ENCODE measurements at places on chromosomes 11 and 22.
A peak's percentile ranks its signal among the peaks of the same experiment; 100 is the strongest.

DNA sequence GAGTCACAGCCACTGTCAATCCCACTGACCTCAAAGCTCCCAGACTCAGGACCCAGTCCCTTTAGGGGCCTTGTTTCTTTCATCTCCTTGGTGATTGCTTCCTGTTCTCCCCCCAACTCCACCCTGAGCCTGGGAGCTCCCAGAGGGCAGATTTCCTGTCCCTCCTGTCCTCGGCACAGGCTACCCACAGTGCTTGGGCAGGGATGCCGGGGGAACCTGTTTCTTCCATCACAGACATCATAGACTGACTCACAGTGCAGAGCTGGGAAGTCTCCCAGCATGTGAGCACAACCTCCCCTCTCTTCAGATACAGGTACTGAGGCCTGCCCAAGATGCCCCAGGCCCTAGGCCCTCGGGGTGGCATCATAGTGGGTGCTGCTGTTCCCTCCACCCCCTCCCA lies 16.6 kb downstream of the TRIM29 start:
- no peak for DNase-seq

DNA sequence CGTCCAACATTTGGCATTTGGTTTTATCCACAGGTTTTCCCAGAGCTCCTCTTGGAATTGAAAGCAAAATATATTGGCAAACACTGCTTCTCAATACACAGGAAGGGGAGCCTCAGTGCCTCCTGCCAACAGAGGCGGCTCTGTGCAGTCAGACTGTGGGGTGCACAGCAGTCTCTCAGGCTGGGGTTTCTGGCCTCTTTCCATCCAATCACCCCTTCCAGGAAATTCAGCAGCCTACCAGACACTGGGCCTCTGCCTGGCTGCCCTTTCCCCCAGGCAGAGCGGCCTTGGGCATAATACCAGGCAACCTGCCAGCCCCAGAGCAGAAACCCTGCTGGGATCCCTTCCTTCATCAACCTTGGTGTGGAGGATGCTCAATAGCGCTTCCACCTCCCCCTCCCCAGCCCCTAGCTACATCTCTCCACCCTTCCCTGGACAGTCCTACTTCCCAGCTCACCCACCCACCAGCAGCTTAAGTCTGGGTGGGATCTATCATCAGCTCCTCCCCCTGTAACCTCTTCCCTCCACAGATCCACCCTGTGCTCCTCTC lies 17.8 kb upstream of the RAPSN start:
- no peak for DNase-seq

GRCh38 chr11:61855939-61856680 lies 28.0 kb downstream of the FADS2 start:
- no peak for DNase-seq

DNA sequence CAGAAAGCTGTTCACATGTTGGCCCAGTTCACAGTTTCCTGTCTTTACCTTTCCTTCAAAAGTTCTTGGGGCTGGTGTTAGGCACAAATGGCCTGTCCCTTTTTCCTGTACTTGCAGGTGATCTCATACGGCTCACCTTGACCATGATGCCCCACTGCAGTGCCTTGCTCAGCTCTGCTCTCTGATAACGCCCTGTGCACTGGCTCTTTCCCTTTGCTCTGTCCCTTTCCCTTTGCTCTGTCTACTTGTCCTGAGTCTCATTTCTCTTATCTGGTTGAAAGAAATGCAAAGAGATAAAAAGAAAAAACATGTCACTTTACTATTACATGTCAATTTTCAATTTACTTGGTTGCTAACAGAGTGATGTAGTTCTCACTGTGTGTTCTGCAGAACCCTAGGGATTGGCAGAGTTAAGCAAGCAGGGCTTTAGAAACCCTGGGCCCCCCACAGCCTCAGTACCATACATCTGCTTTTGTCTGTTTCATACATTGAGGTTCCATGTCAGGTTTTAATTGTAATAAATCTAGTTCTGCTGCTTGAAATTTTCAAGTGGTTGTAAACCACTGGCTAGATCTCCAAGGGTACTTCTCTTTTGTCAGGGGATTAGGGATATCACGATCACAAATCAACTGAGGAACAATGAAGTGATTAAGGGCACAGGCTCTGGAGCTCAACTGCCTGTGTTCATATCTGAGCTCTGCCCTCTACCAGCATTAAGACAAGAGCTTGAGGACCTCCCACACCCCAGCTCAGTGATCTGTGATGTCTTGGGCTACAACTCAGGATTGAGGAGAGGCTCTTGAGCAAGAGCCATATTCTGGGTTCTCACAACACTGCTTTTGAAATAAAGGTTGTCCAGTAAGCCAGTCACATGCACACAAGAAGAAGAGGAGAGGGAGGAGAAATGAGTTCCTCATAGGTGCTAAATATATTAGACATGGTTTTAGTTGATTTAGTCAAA lies 16.3 kb upstream of the SORL1 start:
- DNase-seq: no peak

DNA sequence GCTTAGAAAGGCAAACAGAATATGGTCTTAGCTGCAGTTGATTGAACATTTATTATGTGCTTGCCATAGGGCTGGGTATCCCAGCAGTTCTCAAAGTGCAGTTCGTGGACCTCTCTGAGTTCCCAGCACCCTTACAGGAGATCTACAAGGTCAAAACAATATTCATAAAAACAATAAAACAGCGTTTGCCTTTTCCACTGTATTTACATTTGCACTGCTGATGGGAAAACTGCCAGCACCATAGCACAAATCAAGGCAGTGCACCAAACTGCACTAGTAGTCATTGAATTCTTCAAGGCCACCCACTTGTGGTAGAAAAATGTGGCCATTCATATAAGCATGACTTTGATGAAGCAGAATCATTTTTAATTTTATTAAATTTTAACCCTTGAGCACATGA lies 128.1 kb downstream of the CCDC34 start:
- no peak for DNase-seq

GRCh38 chr11:119537306-119538253 lies 114.6 kb upstream of the THY1 start:
- DNase-seq: no peak

- DNase-seq: no peak
Observed at GRCh38 chr11:27471589-27472397, 797 bp downstream of the LGR4 start.

- no peak for DNase-seq
Observed at GRCh38 chr11:92771701-92772100, 197.8 kb upstream of the MTNR1B start.

GRCh38 chr11:67279589-67280340 lies 9.3 kb upstream of the ANKRD13D start:
- no peak for DNase-seq

GRCh38 chr22:41301085-41302020 lies at the start of gene ZC3H7B:
TSS of gene ZC3H7B (plus strand) at chr22:41301525. CDS start at chr22:41320661, 19,136 bp downstream.
- DNase-seq: peak; percentile 62

DNA sequence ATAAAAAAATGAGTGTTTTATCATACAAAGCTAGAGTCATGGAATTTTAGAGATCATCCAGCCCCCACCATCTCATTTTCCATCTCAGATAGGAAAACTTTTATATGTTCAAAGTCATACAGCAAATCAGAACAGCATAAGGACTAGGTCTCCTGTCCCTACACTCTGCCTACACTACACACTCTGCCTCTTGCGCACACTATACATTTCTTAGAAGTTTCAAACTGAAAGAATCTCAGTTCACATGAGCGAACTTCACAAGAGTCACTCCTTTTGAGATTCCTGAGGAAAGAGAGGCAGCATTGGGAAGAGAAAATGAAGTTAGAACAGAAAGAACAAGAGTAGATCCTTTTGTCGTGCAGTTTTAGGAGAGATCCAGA lies 36.5 kb downstream of the ART5 start:
- DNase-seq: no peak

- DNase-seq: no peak
Observed at GRCh38 chr22:20380486-20380885, 13.5 kb upstream of the ZNF74 start.

- DNase-seq: no peak
Observed at GRCh38 chr22:25064894-25065560, 112.5 kb downstream of the KIAA1671 start.

DNA sequence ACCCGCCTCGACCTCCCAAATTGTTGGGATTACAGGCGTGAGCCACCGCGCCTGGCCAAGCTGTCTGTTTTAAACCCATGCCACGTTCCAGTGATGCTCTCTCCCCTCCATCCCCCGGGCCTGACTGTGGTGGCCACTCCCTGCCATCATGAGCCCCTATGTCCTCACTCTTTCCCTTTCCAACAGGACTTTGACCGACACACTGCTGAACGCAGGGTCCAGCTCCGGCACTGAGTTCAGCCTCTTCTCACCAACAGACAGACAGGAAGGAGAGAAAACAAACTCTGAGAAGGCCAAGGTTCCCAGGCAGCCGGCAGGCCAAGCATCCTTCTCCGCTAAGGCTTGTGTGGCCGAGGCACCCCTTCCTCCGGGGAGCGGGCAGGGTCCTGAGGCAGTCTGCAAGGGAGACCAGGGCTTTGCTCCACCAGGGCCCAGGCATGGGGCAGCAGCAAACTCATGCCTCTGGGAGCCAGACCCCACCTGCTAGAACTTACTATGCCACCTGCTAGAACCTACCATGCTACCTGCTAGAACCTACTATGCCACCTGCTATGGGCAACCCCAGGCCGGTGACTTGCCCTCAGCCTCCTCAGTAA lies 152.7 kb downstream of the CRYBB2 start:
- no peak for DNase-seq

- DNase-seq: no peak
Observed at GRCh38 chr11:47943721-47944586, 36.4 kb upstream of the PTPRJ start.

- DNase-seq: no peak
Observed at GRCh38 chr11:15248749-15249148, 134.0 kb downstream of the INSC start.

DNA sequence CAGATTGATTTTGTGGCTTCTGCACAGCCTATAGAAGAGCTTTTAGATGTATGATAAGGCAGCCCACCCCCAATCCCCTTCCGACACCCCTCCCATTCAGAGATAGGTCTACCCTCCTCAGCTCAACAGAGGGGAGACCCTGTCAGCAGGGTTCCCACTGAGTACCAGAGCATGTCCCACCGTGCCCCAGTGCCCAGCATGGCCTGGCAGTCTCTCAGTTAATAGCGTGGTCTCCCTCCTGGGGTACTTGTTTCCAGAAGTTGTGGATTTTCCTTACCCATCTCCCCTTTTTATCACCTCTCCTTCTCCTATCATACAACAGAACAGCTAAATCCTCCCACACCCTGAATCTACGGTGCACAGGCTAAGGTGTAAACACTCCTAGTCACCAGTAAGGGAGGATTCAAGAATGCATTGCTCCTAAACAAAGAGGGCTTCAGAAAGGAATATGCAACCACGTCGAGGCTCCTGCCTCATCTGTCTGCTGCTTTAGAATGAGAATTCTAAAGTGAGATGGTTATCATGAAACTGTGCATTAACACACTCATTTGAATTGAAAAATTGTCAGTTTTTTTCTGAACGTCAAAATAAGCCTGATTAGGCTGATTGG lies 6.7 kb downstream of the PLAAT2 start:
- DNase-seq: no peak

- no peak for DNase-seq
Observed at GRCh38 chr11:70556884-70557741, 158.8 kb downstream of the CTTN start.

DNA sequence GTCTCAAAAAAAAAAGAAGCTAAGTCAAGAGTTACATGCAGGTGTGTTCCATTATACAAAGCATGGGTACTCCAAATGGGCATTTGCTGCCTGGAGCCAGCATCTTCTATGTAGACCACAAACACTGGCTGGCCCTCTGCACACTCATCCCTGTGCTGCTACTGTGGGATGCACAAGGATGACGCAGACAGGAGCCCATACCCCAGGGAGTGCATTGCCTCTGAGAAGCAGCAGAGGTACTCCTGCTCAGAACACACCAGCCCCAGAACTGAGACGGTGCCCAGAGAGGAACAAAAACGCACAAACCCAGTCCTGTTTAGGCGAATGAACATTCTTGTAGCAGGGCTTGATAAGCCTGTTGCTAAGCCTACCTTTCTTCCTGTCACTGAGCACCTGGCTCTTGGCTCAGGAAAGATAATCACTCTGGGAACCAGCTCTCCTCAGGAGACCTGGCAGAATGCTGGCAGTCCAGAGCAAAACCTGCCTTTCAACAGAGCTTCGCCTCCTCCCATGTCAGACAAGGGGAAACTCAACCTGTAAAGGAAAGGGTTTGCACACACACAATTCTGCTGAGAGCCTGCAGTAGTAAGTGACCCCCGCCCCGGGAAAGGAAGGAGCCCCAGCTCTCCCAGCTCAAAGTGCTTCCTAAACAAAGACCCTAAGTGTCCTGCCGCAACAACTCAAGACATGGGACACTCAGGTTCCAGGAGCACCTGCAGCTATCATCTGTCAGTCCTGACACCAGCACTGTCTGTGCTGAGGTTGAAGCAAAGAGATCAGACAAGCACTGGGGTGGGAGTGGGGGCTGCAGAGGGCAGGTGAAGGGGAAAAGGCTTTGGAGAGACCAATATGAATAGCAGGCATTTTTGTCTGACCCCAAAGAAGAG lies 145.7 kb downstream of the TENM4 start:
- no peak for DNase-seq

DNA sequence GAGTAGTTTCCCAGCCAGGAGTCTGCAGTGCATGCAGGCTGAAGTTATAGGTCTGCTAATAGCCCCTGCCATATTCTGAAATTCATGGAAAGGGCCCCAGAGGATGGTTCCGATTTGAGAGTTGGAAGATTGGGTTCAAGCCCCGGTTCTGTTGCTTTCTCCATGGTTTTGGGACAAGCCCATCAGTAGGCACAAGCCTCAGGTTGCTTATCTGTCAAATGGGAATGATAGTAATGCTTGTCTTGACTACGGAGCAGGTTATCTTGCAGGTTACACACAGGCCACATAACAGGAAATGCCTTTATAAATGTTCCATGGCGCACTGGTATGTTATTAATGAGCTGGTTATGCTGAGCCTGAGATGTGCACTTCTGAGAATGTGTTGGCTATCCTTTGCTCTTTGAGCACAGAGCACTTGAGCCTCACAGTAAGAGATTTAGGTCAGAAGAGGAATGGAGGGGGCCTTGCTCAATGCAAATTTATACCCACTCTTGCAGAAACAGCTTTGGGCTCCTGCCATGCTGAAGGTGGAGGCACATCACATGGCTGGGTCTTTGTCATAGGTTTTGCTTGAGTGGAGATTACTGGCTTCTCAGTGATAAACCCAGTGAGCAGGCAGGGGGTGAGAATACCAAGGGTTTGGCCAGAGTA lies 47.1 kb downstream of the ZNRF3 start:
- no peak for DNase-seq

- no peak for DNase-seq
Observed at GRCh38 chr11:13043912-13044628, 35.0 kb downstream of the RASSF10 start.

- DNase-seq: no peak
Observed at GRCh38 chr11:111082664-111083063, 162.9 kb upstream of the POU2AF2 start.
